ENCODE measurements at places on chromosomes 7 and 10.
A peak's percentile ranks its signal among the peaks of the same experiment; 100 is the strongest.

DNA sequence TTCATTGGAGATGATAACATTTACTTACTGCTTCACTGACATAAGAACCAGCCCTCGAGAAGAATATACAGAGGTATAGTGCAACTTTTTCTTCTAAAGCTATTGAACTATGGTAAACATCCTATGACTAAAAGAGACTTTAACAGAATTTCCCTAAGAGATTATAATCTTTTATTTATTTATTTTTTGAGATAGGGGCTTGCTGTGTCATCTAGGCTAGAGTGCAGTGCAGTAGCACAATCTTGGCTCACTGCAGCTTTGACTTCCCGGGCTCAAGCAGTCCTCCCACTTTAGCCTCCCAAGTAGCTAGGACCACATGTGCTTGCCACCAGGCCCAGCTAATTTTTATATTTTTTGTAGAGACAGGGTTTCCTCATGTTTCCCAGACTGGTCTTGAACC lies 258.5 kb upstream of the FERD3L start:
- DNase-seq, result no peak

DNA sequence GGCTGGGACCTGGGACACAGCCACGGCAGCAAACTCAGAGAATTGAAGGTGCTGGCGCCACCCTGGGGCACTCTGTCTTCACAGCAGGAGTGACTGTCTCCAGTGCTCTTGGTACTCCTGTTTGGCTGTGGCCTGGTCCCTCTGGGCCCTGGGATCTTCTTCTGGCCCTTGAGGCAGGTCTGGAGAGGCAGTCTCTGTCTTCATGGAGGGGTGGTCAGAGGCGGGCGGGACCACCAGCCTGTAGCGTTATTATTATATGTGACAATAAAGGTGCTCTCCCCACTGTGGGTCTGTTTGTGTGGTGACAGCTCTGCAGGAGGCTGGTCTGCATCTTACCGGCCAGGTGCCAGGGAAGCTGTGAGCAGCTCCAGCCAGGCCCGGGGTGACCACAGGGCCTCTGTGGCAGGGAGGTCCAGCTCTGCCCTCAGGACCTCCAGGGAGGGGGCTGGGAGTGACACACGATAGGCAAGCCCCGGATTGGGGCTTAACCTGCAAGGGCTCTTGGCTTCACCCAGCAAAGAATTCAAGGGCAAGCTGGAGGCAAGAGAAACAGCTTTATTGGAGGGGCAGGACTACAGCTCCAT lies 70.3 kb downstream of the MYL10 start:
- no peak for DNase-seq

DNA sequence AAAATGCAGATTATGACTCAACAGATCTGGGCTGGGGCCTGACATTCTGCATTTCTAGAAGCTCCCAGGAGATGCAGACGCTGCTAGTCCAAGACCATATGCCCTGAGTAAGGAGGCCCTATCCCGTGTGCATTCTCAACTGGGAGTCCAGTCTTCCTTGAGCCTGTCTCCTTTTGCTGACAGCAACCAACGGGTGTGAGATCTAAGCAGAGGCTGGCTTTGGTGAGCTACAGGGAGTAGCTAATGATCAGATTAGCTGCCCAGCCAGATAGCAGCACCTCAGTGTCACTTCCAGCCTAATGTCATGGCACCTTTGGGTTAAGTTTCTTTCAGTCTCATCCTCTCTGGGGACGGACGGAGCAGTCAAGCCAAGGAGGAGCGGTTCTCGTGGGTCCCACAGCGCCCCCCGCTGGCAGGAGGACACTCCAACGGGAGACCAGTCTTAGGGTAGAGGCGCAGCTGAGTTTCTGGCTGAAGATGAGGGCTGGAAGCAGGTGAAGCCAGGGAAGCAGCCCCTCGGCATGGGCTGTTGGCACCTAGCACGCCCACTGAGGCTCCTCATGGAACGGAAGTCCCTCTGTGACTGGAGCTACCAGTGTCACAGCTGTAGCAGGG lies 154.0 kb downstream of the CCDC3 start:
- DNase-seq, result peak; percentile 15

DNA sequence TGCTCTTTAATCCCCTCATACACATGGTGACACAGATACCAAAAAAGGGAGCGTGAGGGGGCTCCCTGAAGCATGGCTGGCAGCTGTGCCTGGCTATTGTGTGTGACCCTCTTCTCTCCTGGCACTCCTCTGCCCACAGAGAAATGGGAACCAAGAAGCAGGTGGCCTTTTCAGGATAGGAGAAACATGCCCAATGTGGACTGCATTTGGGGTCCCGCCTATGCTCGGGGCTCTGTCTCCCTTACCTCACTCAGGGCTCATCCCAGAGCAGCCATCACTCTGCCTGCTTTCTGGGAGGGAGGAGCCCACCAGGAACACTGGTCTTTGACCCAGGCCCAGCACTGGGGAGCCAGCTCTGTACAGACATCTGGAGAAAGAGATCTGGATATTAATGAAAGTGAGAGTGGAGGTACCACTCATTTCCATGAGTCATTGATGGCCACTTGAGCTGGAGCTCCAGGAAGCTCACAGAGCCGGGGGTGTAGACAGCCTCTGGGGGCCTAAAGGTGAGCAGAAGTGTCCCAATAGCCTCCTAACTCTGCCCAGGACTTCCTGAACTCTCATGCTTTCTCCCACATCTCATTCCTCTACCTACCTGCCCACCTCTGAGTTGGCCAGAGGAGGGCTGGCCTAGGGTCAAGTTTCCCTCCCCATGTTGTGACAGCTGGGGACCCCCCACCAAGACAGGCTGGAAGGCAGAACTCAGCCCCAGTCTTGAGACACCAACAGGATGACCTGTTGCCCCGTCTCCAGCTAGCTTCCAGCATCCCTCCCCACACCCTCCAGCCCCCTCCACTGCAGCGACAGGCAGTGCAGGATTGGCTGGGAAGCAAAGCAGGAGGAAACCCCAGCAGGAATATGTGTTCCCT lies 42.6 kb downstream of the DRGX start:
- no peak for DNase-seq

DNA sequence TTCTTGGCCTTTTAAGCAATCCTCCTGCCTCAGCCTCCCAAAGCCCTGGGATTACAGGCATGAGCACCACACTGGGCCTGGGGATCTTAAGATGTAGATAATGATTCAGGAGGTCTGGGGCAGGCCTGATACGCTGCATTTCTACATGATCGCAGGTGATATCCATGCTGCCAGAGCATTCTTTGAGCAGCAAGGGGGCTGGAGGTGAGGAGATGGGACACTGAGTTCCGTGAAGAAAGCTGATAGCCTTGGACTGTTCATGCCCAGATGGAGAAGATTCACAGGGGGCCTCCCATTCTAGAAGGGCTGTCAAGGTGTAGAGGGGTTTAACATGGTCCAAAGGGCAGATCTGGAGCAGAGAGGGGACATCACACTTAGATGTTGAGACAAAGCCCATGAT lies 480.3 kb downstream of the RPS24 start:
- no peak for DNase-seq

DNA sequence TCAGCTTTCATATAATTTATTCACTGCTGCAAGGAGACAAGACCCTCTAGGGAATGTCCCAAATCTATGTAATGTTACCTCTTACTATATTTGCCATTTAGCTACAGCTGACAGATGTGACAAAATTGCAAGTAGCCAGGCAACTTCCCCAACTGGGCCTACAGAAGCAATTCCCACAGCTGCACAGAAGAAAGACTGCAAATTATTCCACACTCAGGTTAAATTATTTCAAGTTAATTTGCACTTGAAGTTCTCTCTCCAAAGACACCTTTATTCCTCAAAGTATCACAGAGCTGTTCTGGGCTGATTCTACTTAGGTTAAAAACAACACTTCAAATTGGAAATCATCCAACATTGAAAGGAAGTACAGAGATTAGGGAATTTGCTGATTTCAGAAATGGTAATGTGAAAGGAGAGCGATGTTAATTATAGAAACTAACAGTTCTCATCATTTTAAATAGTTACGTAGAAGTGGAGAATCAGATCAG lies 133.6 kb downstream of the THSD7A start:
- DNase-seq, result no peak

GRCh38 chr7:138226745-138227279 lies 150.6 kb downstream of the AKR1D1 start:
- no peak for DNase-seq

DNA sequence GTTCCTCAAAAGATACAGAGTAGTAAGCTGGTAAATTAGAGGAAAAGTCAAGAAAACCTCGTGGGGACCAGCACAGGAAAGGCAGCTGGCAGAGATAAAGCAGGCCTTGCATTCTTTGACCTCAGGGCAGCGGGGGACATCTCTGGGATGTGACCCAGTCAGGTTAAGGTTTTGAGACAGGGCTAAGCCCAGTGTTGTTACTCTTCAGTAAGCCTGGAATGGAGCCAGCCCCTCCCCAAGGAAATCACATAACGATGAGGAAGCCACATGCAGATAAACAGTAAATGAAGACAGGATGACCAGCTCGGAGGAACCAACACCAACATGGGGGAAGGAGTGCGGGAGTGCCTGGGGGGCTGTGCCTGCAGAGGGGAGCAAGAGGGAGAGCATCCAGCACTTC lies 99.6 kb downstream of the JAZF1 start:
- DNase-seq, result no peak

DNA sequence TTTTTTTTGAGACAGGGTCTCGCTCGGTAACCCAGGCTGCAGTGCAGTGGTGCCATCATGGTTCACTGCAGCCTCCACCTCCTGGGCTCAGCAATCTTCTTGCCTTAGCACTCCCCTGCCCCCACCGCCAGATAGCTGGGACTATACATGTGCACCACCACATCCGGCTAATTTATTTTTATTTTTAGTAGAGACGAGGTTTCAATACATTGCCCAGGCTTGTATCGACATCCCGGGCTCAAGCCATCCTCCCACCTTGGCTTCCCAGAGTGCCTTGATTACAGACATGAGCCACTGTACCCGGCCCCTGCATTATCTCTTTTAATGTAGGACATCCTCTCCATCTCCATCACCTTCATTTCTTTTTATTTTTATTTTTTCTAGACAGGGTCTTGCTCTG lies 213.3 kb downstream of the CUX1 start:
- no peak for DNase-seq
